GM23338 (cell line): ENCODE measurements at places on chromosomes 1 and 21.

- DNase-seq = no peak
Observed at GRCh38 chr1:113007706-113008364, 51.8 kb upstream of the SLC16A1 start.

GRCh38 chr1:192998536-192998935 lies 60.6 kb downstream of the UCHL5 start:
- DNase-seq = peak; percentile 48

DNA sequence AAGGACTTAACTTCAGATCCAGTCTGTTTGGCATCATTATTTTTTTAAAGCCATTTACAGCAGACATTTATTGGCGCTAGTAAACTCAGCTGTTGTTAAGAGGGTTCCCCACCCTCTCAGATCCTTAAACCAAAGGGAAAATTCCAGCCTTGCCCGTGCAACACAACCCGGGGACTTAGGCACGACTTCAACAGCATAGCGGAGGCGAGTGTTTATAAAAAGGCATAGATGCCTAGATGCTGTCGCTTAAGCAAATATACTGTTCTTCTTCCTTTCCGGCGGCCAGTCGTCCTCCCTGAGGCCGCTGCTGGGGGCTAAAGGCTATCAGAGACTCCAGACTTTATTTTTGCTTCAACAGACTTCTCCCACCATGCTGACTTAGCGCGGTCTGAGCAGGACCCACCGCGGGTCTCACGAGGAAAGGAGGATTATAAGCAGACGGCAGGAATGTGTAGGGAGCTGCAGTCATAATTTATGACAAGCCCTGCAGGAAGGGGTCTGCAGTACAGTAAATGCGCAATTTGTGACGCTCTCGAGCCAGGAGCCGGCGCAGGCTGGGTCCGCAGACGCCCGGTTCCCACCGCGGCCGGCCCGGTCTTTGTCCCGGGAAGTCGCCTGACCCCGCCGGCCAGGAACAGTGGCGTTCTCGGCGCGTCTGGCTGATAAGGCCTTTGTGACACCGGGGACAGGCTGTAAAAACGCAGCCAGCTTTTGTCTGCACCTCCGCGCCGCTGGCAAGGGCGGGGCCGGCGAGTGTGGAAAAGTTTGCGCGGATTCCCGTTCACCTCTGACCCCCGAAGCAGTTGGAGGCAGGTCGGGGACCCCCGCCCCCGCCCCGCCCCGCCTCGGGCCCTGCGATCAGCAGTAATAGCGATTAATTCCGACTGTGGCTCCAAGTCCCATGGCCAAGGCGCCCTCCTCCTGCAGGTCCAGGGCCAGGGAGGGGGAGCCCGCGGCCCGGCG lies 61.2 kb upstream of the ARHGEF16 start:
- DNase-seq = peak; percentile 78

GRCh38 chr1:101797722-101798121 lies 199.0 kb downstream of the OLFM3 start:
- DNase-seq = peak; percentile 23

GRCh38 chr1:114755006-114755931 lies 2.5 kb downstream of the CSDE1 start:
- no peak for DNase-seq

- DNase-seq = no peak
Observed at GRCh38 chr1:219480011-219480410, 132.9 kb downstream of the ZC3H11B start.

DNA sequence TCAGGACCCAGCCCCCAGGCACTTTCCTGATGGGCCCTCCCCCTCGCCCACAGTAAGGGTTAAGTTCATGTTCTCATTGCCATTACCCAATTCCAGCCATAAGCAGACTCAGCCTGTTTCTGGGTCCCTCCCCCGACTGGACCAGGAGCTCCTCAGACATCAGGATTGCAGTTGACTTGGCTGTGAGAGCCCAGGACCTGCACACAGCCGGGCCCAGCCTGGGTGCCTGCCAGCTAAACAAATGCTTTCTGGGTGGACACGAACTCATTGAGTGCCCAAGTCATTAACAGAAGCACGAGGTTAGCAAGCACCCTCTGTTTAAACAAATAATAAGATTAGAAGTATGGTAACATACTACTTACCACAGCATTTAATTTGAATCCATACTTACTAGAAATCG lies 147.9 kb upstream of the POU3F1 start:
- DNase-seq = no peak

GRCh38 chr1:150976879-150977694 lies 2.5 kb upstream of the CERS2 start:
- DNase-seq = peak; percentile 72

DNA sequence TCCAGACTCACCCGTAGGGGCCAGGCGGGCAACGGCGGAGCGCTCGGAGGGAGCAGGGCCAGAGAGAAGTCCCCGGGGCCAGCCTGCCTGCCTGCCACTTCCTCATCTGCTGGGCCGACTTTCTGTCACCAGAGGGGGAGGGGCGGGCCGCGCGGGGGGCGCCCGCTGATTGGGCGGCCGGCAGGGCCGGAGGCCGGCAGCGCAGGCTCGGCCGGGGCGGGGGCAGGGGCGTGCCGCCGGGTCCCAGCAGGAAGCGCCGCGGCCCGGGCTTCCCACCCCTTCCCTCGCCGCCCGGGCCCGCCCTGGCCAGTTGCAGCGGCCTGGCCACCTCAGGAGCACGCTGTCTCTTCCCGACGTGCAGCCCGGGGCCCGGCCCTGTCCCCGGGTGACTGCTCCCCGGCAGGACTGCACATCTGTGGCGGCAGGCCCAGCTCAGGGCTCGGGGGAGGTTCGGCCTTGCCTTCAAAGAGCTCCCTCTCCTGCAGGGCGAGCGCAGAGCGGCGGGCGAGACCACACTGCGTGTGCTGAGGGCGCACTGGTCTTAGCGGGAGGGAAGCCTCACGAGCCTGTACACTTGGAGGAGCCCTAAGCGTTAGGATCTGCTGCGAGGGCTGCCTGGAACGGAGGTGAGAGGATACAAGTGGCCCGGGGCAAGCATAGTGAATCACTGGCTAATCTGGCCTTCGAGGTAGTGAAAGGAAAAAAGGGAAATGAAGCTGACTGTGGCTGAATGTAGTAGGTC lies at the start of gene ELOVL1:
TSS of gene ELOVL1 (minus strand) at position 108 of the 742 bp plus-strand sequence. CDS start 2,402 bp downstream, outside the sequence.
- DNase-seq = peak; percentile 91

DNA sequence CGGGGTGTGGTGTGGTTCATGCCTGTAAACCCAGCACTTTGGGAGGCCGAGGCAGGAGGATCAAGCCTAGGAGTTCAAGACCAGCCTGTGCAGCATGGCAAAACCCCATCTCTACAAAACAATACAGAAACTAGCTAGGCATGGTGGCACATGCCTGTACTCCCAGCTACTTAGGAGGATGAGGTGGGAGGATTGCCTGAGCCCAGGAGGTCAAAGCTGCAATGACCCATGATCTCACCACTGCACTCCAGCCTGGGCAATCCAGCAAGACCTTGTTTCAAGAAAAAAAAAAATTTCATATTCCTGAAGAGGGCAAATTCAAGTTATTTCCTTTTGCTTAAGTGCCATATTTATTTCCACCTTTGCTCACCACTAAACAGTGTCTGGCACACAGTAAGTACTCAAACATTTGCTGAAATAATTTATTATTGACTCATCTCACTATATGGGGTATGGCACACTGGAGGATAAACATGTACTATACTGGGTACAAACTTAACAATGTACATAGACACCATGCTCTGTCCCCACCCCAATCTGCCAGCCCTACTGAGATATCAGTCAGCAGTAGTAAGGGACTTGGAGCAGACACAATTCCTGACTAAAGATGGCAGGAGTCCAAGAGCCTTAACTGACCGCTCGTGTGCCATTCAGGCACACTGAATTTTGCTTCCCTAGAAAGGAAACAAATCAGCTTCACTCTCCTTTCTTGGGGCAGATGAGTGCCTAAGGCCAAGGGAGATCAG lies 15.5 kb downstream of the MEAF6 start:
- no peak for DNase-seq

DNA sequence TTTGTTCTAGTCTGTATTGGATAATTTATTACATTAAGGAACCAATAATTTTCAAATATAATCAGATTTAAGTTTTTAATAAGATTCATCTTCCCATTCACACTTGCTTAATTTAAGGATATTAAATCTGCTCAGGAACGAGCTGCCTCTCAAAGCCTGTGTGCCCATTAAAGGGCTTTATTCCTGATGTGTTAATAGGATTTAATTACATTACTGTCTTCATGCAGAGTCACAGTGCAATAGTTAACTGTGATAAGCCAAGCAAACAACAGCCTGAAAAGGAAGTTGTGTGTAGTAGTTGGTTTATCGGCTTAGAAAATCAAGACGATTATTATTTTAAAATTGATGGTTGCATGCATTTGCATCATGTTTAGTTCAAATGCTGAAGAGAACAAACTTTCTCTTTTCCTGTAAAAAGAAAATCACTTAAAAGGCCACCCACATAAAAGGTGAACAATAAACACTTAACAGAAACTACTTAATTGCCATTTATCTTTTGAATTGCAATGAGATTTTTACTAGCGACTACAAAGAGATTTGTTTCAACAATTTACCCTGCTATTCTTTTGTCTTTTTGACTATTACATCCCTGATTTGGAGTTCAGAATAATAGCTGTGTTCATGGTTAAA lies 174.6 kb downstream of the RWDD3 start:
- DNase-seq = peak; percentile 18

DNA sequence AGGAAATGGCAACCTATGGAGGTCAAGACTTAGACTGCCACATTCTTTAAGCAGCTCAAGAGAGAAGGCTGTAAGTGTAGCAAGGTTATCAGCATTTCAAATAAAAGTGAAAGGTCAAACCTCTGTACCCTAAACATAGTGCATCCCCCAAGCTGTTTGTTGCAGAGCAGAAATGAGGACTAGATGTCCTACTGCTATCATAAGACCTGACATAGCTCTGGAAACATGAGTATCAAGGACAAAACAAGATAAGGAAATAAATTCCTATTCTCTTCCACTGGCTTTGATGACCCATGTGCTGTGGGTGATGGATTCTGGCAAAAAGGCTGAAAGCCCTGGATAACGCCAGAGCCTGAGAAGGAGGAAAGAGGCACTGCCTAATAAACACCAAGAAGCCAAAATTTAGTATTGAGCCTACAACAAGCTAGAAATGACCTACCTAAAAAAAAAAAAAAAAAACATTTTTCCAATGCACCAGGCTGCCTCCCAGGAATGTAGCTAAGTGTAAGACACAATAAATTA lies 35.9 kb downstream of the URB1 start:
- no peak for DNase-seq

DNA sequence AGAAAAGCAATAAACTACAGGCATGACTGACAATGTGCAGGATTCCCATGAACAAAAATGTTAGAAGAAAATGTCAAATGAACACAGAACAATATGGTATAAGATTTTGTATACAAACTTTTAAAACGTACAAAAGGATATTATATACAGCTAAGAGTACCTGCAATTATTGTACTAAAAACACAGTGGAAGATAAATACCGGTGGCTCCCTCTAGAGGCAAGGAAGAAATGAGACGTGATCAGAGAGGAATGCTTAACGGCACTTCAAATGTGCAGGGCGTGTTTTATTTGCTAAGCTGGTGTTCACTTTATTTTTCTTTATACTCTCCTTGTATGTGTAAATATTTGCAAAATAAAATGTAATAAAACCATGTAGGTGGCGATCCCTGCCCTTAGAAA lies 191.8 kb upstream of the SAMSN1 start:
- peak; percentile 76 for DNase-seq

- DNase-seq = no peak
Observed at GRCh38 chr1:200530623-200531261, 89.8 kb downstream of the KIF14 start.

DNA sequence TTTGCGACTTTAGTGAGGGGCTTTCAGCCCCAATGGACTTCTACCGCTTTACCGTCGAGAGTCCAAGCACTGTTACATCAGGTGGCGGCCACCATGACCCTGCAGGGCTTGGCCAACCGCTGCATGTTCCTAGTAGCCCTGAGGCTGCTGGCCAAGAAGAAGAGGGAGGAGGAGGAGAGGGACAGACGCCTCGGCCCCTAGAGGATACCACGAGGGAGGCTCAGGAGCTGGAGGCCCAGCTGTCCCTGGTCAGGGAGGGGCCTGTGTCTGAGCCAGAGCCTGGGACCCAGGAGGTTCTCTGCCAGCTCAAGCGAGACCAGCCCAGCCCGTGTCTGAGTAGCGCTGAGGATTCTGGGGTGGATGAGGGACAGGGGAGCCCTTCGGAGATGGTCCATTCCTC lies 8.6 kb upstream of the SLC25A34 start:
- no peak for DNase-seq

DNA sequence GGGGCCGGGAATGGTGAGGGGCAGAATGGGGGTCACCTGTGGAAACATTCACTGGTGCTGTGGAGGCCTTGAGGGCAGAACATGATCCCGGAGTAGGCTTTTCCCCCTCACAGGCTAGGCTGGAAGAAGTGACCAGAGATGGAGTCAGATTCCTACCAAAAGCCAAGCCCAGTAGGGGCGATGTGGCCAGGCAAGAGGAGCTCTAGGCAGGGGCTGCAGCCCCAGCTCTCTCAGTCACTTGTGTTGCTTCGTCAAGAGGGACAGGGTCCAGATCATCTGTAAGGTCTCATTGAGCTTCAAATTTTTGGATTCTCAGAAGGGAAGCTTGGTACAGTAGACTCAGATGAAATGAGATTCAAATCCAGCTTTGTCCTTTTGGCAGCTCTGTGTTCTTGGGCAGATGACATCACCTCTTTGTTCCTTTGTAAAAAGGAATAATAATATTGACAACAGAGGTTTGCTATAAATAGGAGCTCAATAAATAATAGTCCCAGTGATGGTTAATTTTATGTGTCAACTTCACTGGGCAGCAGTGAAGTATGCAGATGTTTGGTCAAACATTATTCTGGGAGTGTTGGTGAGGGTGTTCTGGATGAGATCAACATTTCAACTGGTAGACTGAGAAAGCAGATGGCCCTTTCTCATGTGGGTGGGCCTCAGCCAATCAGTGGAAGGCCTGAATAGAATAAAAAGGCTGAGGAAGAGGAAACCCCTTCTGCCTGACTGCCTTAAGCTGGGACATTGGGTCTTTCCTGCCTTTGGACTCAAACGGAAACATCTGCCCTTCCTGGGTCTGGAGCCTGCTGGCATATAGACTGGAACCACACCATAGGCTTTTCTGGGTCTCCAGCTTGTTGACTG lies 324.7 kb upstream of the USP24 start:
- no peak for DNase-seq

- no peak for DNase-seq
Observed at GRCh38 chr1:13948888-13949391, 249.0 kb downstream of the PRDM2 start.
